ENCODE measurements at places on chromosomes 2 and 18.

DNA sequence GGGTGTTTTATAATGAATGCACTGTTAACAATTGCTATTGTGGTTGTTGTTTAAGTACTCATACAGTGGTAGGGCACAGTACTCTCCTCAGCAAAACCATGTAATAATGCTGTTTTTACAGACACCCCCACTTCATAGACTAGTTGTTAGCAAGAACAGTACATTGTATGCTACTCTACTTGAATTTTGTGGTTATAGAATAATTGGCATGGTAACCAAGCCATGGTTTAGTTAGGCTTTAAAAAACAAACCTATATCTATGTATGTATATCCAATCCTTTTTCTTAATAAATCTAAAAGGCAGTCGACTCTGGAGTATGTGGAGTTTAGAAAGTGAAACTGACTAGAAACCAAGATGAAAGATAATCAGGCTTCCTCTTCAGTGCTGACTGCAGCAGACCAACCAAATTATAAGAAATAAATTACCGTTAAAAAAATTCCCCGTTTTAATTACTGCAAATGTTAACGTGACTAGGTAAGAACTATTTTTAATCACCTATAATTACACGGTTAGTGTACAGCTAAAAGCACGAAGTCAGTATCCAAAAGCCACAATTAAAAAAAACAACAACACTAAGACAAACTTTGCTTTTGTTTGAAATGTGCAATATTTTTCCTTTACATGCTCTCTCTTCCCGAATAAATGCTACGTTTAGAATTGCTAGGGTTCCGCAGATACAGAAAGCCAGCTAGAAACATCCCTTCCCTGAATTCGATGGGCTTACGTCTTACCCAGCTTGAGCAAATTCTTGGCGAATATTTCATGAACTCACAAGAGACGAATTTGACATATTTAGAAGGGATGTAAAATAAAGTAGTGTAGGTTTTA lies 113.3 kb upstream of the SERTAD2 start:
- DNase-seq: no peak

GRCh38 chr18:66553824-66554223 lies 50.1 kb downstream of the CDH19 start:
- DNase-seq: no peak

DNA sequence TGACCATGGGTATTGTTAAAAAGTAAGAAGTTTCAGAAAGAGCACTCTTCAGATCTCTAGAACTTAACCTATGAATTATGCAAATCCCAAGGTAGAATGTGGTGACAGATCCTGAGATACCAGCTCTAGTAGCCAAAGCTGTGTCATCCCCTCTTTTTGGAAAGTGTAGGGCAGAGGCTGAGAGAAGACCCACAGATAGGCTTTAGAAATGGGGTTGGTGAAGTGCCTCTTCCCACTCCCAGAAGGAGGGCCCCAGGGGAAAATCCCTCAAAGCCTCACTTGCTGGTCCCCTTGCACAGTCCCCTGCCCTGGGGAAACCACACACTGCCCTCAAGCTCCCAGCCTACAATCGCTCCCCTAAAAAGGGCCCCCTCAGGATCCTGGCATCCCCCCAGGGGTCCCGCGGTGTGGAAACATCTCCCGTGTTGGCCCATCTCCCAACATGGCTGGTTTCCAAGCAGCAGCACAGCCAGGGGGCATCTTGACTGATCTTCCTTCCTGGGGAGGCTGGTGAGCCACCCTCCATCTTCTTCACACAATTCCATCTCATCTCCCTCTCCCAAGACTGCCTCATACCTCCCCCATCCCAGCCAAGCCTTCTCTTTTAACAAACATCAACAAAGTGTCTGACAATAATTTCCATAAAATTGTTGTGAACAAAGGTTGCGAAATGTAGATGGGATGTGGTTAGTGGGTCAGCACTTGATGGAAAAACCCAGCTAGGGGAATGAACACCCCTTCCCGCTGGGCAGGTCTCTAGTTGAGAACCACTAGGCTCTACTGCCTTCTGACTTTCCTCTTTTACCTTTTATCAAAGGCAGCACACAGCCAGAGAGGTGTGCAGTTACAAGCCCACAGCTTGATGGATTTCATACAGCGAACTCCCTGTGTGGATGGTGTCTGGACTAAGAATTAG lies 25.1 kb downstream of the MAL start:
- DNase-seq: no peak

DNA sequence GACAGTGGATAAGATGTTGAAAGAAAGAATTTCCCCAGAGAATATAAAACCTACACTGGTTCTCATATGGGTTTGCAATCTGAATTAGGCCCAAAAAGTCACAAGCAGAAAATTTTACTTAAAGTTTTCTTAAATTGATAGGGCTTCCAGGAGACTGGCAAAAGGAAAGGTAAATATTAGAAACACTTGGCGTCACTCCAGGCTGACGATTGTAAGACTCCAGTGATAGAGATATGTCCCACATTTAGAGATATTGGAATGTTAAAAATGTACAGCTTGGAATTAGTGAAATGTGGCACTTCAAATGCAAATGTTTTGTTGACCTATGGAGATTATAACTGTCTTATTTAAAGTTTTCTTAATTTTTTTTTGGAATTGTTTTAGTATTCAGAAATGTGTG lies 14.0 kb downstream of the YIPF4 start:
- no peak for DNase-seq

- DNase-seq: no peak
These were observed 100.1 kb upstream of the APCDD1 start for GRCh38 chr18:10354241-10354811.

GRCh38 chr2:16413285-16413684 lies 252.3 kb downstream of the CYRIA start:
- no peak for DNase-seq

GRCh38 chr2:108635630-108636354 lies 83.5 kb upstream of the RANBP2 start:
- no peak for DNase-seq

GRCh38 chr2:45898819-45899218 lies 247.3 kb downstream of the PRKCE start:
- DNase-seq: no peak

DNA sequence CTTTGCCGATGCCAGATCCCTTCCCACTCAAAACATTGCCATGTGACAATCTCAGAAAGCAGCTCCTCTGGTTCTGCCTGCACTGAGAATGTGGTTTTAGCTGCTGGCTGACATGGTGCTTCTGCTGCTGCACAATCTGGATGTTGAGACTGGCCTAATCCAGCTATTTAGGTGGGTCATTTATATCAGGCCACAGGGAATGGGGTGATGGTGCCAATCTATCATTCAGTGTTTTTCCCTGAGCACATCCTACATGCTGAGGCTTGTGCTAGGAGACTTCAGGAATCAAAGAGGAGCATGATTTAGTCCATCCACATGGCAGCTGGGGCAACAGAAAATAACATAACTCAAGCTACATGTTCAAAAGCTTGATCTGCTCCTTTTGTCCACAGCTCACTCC lies 144.7 kb downstream of the CYRIA start:
- DNase-seq: no peak
